ENCODE measurements at places on chromosomes 2 and 18.

GRCh38 chr2:8392098-8392866, 289.6 kb upstream of the ID2 start:
- no peak for DNase-seq

DNA sequence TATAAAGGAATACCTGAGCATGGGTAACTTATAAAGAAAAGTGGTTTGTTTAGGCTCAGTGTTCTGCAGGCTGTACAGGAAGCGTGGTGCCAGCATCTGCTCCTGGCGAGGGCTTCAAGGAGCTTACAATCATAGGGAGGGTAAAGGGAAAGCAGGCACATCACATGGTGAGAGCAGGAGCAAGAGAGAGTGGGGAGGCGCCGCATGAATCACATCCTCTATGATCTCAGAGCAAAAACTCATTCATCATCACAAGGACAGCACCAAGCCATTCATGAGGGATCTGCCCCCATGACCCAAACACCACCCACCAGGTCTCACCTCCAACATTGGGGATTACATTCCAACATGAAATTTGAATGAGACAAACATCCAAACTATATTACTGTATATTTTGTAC, 32.5 kb downstream of the R3HDM1 start:
- DNase-seq = no peak

GRCh38 chr2:151828890-151829324, 686 bp upstream of the ARL5A start:
- no peak for DNase-seq

DNA sequence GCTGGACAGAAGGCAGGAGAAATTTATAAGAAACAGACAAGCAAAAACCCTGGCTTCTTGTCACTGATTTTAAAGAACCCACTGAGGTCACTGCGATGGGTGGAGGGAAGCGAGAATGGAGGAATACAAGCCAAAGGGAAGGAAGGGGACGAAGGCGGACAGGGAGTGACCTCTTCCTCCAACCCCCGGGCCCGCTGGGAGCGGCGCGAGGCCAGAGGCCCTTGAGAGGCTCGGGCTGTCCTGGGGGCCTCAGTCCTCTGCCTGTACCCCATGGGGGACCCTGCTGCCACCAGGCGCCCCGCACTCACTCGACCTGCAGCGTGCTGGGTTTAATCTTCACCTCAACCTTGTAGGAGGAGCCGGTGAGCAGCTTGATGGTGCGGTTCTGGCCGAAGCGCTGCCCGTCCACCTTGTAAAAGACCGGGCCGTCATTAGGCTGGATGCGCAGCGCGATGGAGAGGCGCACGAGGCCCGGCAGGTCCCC, 793 bp downstream of the CNRIP1 start:
- DNase-seq = no peak

GRCh38 chr2:145724311-145724898, 1204.5 kb upstream of the ZEB2 start:
- DNase-seq = no peak

- DNase-seq = no peak
These were observed 47.0 kb downstream of the AQP4 start for GRCh38 chr18:26818461-26818860.

- no peak for DNase-seq
These were observed 75.5 kb upstream of the CCDC68 start for GRCh38 chr18:55034742-55035141.

- no peak for DNase-seq
These were observed 20.3 kb downstream of the TUBB6 start for GRCh38 chr18:12328179-12328823.

DNA sequence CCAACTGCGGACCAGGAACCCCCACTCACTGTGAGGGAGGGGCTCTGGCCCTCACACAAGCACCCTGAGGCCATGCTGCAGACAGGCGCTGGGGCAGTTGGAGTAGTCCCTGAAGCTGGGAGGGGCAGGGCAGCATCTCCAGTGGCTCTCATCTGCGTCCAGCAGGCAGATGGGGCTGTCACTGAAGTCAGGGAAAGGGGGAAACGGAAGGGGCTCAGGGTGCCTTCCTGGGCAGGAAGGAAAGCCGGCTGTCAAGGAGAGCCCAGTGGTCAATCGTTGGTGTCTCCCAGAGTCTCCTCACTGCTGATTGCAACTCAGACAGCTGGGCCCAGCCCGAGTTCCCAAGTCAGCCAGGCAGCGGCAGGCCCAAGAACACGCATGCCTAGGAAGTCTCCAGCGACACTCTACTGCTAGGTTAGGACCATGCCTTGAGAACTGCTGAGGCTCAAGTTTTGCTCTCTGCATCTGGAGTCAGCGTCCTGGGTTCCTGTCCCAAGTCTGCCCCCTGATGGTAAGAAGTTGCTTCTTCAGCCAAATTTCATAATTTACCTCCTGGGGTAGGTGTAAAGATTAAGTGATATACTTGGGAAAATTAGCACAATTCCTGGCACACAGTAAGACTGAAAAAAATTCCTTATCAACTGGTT, 27.4 kb upstream of the NMUR1 start:
- peak; percentile 66 for DNase-seq

GRCh38 chr18:50013363-50014138, 181.4 kb downstream of the MYO5B start:
- DNase-seq = no peak

GRCh38 chr2:67399831-67400489, 2.8 kb downstream of the ETAA1 start:
- DNase-seq = no peak

GRCh38 chr2:142973160-142973821, 95.8 kb downstream of the KYNU start:
- DNase-seq = no peak

DNA sequence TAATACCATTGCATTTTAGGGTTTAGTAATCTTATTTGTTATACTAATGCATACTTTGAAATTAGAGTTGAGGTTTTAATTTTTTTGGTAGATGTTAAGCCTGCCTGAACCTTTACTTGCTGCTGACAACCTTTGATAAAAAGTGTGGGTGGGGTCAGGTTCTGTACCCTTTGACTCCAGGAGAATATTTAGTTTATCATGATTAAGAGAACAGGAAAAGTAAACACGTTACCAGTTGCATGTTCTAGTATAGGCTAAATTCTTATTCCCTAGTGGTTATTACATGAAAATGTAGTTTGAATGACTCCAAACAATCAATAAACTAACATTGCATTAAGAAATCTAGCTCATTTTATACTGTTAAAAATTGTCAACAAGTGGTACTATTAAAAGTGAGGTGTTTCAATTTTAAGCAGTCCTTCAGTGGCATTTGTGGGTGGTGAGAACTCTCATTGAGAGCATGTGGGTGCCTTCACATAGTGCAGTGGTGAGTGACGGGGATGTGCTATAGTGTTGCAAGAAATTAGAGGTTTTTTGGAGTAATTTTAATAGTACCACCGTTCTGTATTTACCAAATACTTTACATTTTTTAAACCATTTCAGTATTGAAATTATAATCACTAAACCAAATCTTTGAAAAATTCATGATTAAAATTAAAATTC, 29.9 kb downstream of the PHLPP1 start:
- DNase-seq = no peak

DNA sequence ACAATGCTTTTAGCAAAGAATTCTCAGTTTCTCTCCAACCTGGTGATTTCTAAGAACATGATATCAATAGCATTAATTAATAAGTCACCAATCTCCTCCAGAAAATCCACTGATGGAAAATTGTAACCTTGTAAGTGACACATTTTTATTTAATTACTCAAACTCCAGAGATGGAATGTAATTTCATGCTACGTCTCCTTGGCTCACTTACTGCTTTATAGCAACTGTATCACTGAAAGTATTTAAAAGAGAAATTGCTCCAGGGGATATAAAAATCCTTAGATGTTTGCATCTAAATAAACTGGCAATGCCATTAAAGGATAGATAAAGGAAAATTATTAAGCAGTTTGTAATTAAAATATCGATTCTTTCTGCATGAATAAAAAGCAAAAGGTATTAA, 325.4 kb downstream of the TSN start:
- no peak for DNase-seq
